ENCODE measurements at places on chromosomes 11 and 22. TPM values are rescaled to one million over a fixed set of nuclear protein-coding genes. Genes with fewer than 3 reads are reported as not detected.

- DNase-seq = no peak
Measured at GRCh38 chr11:10459029-10459970, 4.2 kb downstream of the AMPD3 start.

- DNase-seq = no peak
Measured at GRCh38 chr11:131546218-131546895, 175.9 kb downstream of the NTM start.

- DNase-seq = no peak
Measured at GRCh38 chr22:41978732-41979131, 9.5 kb downstream of the SEPTIN3 start.

Gene SMIM38
- total RNA-seq = 0.38 TPM

- no peak for DNase-seq
Measured at GRCh38 chr11:108154591-108154990, 33.2 kb downstream of the ACAT1 start.

DNA sequence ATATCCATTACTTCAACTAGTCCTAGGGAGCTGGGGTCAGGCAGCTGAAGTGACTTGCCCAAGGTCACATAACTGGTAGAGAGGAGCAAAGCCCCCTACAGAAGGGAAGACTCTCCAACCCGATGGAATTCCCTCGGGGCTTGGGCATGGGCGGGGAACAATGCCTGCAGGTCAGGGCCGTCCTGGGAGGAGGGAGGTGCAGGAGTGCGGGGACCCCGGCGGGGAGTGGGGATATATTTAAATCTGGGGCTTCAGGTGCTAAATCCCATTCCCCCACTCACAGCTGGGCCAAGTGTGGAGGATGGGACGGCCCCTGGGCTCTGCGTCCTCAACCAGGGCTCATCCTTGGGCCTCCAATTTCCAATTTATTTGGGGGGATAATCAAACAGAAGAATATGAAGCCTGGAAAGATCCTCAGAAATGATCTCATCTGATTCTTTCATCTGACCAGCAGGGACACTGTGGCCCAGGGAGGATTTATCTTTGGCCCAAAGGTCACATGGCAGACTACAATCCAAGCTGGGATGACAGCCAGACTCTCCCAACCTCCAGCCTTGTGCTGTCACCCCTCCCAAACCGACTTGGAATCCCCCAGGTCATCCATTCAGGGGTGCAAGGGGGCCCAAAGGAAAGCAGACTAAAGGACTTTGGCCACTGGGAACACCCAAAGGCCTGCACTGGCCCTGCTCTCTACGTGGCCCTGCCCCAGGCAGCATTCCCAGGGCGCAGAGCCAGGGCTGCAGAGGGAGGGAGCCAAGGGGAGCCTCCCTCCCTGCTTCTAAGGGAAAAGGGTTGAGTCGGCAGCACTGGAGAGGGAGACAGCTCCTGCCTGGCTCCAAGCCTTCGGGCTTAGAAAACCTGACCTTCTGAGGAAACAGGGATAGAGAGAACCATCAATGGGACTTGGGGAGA is 8.7 kb upstream of the C1QTNF6 start:
- no peak for DNase-seq

DNA sequence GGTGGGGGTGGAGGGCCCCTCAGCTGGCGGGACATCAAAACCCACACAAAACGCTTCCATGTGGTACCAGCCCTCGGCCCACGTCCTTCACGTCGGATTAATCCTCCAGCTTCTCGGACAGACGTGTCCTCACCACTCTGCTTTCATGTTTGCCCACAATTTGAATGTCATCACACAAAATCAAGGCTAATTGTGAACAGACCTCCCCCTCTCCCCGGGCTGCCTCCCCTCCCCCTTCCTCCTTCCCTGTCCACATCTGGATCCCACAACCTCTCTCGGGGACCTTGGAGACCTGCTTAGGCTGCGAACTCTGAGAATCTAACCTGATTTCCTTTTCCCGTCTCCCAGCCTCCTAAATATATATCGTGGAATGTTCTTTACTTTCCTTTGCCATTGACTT is 262.9 kb downstream of the MN1 start:
- DNase-seq = no peak

DNA sequence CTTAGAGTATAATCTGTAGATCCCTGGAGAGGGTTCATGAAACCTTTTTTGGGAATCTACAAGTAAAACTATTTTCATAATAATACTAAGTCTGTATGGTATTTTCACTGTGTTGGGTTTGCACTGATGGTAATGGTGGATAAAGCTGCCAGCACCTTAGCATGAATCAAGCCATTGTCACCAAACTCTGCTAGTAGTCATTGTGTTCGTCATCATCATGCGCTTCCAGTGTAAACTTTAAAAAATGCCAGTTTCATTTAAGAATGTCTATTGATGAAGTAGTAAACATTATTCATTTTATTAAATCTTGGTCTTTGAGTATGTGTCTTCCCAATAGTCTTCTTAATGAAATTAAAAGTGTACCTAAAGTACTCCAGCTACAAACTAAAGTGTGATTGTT is 15.0 kb downstream of the ALKBH3 start:
- DNase-seq = no peak

DNA sequence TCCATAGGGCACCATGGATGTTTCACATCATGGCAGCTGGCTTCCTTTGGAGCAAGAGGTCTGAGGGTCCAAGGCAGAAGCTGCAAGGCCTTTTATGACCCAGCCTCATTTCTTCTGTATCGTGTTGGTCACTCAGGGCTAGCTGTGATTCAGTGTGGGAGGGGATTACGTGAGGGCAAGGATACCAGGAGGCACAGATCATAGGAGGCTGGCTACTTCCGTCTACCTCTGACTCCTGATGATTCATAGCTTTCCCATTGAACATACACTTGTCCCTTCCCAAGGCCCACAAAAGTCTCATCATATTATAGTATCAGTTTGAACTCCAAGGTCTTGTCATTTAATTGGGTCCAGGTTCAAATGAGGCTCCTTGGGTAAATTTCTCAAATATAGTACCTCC is 135.3 kb upstream of the ZBED5 start:
- no peak for DNase-seq

- no peak for DNase-seq
Measured at GRCh38 chr11:58121096-58121495, 4.2 kb downstream of the OR9I1 start.

DNA sequence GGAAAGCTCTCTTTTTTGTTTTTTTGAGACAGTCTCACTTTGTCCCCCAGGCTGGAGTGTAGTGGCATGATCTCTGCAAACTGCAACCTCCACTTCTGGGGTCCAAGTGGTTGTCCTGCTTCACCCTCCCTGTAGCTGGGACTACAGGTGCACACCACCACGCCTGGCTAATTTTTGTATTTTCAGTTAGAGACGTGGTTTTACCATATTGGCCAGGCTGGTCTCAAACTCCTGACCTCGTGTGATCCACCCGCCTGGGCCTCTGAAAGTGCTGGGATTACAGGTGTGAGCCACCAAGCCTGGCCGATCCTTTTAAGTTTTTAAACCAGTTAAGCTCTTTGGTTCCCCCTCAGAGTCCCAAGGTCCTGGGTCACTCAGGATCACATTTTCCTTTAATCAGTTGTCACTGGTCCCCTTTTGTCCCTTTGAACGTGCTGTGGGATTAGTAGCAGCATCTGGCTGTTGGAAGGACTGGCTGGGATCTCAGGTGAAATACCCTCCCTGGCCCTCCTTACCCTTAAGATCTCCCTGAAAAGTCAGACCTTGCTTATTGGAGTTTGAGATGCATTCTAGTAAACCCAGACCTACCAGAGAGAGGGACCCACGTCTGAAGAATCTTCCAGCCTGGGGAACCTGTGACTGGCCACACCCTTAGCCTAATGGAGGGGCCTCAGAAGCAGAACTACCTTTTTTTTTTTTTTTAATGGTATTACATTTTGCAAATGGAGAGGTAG is 8.1 kb downstream of the MALAT1 start:
- peak; percentile 90 for DNase-seq

Gene PKP3
- total RNA-seq = 1.9 TPM

DNA sequence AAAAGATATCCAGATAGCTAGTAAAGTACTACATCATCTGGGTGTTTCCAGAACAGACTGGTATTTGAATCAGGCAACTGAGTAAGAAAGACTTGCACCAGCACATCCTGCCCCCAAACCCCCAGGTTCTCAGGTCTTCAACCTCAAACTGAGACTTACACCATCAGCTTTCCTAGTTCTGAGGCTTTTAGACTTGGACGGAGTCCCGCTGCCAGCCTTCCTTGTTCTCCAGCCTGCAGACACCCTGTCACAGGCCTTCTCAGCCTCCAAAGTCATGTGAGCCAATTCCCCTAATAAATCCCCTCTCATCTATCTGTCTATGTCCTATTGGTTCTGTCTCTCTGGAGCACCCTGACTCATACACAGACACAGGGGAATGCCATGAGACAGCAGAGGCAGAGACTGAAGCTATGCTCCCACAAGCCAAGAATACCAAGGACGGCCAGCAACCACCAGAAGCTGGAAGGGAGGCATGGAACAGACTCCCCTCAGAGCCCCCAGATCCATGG is 10.9 kb downstream of the SMCO4 start:
- no peak for DNase-seq

Gene PHOX2A
- not detected for total RNA-seq

DNA sequence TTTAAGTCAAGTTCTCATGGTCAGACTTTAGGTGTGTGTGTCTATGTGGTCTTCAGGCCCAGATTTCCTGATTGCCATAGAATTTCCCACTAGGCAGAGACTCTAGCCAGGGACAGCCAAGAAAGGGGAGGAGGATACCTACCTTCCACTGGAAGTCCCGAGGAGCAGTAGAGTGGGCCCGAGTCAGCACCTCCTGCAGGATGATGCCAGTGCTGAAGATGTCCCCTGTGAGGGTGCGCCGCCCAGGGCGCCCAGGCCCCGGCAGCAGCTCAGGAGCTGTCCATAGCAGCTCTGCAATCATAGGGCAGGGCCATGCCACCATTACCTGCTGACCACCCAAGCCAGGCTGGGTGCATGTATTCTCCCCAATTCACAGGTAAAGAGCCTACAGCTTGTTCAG is 41.6 kb upstream of the LRRC32 start:
- no peak for DNase-seq

DNA sequence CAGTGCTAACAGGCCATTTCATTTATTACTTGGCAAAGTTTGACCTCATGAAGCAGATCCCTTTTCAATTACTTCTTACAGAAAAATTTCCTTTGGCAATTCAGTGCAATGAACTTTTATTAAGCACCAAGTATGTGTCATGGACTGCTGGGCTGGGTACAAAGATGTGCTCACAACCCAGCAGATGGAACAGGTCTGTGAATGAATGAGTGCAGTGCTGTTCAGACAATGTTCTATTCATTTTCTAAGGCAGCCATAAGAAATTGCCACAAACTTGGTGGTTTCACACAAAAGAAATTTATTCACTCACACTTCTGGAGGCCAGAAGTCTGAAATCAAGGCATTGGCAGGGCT is 428.5 kb downstream of the SOX6 start:
- no peak for DNase-seq

DNA sequence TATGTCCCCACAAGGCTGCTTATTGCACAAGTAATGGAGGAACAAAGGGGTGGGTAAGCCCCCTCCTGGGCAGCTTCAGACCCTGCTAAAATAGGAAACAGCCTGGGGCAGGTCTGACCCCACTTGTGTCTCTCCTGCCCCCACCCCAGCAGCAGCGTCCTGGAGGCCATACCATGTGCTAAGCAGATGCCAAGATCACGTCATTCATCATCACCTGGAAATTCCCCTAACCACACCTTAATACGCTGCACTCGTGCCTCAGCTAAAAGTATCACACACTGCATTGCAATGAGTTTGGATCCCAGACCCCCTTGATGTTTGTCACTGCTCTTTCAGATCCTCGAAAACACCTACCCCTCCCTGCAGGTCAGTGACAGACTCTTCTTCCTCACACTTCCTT is 27.8 kb upstream of the GGTLC2 start:
- no peak for DNase-seq

Gene WNT7B
- not detected for total RNA-seq

- DNase-seq = no peak
Measured at GRCh38 chr11:1656061-1656441, 26.5 kb downstream of the KRTAP5-5 start.

Gene CHRNA10
- 0.71 TPM for total RNA-seq

GRCh38 chr22:19959043-19959586 is 17.5 kb upstream of the TXNRD2 start:
- DNase-seq = no peak

- DNase-seq = no peak
Measured at GRCh38 chr11:47243454-47243853, 5.2 kb downstream of the ACP2 start.

GRCh38 chr11:105553025-105553424 is 56.8 kb upstream of the GRIA4 start:
- DNase-seq = no peak

DNA sequence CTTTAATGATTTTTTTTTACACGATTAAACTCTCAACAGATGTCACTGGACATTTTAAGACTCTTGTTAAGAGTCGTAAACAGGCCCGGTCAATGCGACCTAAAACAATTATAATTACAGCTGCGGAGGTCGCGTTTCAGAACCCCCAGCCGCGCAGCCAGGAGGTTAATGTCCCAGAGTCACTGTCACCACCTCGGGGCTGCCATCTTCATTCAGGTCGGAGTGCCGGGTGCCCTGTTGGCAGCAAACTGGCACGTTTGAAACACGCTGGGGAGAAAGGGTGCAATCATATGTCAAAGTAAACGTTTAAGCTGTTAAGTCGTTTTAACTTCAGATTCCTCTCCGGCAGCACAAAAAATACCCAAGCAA is 711 bp upstream of the PHF21B start:
- DNase-seq = no peak

DNA sequence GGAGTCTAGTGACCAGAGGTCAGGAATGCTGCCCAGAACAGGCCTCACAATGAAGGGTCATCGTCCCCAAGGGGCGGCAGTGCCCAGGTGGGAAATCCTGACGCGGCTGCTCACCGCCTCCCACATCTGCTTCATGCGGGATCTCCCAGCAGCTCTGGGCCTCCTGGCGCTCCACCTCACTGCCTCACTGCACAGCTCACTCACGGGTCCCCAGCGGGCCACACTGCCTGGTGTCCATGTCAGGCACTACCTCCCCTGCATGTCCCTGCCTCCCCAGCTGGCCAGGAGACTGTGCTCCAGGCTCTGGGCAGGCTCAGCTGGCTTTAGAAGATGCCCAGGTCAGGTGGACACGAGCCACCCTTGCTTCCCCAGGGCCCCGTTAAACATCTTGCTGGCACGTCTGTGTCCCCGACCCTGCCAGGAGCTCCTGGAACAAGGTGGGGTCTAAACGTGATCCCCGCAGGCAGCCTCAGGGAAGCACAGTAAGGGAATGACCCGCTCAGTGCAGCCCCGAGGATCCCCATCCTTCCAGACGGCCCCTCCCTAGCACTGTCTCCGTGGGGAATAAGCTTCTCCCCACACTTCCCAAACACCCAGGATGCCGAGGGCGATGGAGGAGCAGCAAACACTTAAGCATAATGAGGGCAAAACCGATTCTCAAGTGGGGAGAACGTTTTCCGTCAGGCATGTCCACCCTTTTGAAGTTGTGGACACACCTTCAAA is 93.2 kb downstream of the TRMU start:
- no peak for DNase-seq

Gene SYT7
- total RNA-seq = not detected

Data from SJSA1 (cell line).